ENCODE measurements at places on chromosomes 4 and X.

DNA sequence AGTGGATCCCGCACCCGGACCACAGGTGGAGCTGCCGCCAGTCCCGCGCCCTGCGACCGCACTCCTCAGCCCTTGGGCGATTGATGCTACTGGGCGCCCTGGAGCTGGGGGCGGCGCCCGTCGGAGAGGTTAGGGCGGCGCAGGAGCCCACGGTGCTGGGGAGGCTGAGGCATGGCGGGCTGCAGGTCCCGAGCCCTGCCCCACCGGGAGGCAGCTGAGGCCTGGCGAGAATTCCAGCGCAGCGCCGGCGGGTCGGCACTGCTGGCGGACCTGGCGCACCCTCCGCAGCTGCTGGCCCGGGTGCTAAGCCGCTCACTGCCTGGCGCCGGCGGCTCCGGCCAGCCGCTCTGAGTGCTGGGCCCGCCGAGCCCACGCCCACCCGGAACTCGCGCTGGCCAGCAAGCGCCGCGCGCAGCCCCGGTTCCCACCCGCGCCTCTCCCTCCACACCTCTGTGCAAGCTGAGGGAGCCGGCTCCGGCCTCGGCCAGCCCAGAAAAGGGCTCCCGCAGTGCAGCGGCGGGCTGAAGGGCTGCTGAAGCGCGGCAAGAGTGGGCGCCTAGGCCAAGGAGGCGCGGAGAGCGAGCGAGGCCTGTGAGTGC lies 1256.5 kb downstream of the STIM2 start:
- DNase-seq = no peak

GRCh38 chr4:1510931-1511330 lies 104.7 kb upstream of the NKX1-1 start:
- no peak for DNase-seq

DNA sequence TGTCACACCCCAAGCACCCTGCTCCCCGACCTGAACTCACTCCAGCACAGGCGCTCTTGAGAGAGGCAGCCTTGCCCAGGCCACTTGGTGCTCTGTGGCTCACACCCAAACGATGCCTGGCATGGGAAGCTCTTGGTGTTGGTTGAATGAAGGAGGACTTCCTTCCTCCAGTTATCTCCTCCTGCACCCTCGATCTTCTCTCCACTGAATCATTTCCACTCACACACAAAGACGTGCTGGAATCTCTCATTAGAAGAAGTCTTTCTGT lies 90.5 kb upstream of the TRIM2 start:
- no peak for DNase-seq

- no peak for DNase-seq
These were observed 13.3 kb downstream of the ATOH1 start for GRCh38 chr4:93841803-93842345.

DNA sequence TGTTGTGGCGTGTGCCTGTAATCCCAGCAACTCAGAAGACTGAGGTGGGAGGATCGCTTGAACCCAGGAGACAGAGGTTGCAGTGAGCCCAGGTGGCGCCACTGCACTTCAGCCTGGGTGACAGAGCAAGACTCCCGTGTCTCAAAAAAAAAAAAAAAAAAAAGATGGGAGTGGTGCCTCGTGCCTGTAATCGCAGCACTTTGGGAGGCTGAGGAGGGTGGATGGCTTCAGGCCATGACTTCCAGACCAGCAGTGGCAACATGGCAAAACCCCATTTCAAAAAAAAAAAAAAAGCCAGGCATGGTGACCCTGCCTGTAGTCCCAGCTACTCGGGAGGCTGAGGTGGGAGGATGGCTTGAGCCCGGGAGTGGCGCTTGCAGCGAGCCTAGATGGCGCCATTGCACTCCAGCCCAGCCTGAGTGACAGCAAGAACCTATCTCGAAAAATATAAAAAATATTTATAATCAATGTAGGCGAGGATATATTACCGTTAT lies 27.0 kb downstream of the EIF2S3 start:
- DNase-seq = no peak

DNA sequence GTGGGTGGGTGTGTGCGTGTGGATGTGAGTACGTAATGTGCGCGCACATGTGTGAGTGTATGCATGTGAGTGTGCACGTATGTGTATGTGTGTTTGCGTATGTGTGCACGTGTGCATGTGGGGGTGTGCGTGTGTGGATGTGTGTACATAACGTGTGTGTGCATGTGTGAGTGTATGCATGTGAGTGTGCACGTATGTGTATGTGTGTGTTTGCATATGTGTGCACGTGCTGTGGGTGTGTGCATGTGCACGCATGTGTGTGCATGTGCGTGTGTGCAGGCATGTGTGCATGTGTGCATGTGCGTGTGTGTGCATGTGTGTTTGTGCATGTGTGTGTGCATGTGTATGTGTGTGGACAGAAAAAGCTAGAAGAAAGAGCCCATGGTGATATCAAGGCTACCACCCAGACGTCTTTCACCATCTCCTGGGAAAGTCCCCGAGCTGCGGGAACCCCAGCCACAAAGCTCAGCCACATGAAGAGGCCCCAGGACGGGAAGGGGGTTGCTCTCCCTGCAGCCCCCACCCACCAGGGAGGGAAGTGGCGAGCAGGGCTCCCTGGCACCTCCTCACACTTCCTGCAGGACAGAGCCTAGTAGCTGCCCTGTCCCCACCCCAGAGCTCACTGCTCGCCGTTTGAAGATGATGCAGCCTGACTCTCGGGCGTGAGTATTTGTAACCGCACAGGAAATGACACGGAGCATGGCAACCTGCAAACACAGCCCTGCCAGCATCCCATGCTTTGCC lies 108.3 kb downstream of the DCTD start:
- no peak for DNase-seq

DNA sequence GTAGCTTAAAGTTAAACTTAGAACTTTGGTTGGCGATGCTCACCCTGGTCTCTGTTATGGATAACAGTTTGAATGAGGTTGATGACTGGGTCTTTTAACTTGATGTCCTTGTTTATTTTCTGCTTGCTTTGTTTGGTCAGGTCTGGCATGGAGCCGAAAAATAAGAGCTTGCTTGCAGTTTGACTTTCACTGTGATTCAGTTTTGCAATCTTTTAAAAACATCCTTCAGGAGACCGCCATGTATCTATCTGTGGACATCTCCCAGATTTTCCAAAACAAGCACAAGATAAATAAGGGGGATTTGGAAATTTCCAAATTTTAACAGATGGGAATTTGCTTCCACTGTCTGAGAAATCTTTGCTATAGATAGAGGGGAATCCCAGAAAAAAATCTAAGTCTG lies 246.7 kb downstream of the PALLD start:
- DNase-seq = no peak

DNA sequence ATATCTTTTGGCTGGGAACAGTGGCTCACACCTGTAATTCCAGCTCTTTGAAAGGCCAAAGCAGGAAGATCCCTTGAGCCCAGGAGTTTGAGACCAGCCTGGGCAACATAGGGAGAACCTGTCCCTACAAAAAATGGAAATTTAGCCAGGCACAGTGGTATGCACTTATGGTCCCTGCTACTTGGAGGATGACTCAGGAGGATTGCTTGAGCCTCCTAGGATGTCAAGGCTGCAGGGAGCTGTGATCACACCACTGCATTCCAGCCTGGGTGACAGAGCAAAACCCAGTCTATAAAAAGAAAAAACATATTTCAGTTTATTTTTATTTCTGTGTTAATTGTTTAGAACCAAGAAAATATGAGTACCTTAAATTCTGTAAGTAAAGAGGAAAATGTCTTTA lies 123.7 kb downstream of the CBR4 start:
- DNase-seq = no peak

GRCh38 chrX:51665981-51666380 lies 16.6 kb downstream of the CENPVL2 start:
- no peak for DNase-seq

DNA sequence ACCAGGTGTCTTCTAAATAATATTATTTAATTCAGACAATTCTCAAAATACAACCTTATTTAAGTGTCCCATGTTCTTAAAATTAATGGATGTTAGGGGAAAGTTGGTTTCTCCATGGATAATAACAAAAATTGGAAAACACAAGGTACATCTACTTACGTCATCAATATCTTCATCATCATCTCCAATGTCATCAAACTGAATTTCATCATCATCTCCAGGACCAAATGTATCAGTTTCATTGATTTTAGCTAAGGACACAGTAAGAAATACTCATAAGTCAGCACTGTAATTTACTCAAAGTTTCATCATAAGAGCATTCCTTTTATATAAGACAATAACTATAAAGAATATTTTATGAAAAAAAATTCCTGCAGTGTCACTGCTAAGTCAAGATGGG lies 11.3 kb downstream of the EIF1AX start:
- DNase-seq = no peak

GRCh38 chr4:76850010-76850441 lies 47.9 kb downstream of the SOWAHB start:
- no peak for DNase-seq

DNA sequence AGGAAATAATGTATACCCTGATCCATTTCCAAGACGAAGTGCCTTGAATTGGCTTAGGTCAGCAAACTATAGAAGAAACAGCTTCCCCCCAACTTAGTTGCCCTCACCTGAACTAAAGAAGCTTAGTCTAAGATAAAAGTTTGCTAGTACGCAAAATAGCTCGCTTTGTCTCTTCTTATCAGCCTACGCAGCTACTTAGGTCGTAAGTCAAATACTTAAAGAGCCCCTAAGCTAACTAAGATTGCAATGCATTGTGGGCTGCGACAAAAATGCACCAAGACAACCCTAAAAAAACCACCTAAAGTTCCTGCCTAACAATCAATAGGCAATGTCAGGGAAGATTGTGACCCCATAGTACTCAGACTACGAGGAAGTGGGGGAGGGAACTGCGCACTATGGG lies 12.8 kb downstream of the CLNK start:
- no peak for DNase-seq

DNA sequence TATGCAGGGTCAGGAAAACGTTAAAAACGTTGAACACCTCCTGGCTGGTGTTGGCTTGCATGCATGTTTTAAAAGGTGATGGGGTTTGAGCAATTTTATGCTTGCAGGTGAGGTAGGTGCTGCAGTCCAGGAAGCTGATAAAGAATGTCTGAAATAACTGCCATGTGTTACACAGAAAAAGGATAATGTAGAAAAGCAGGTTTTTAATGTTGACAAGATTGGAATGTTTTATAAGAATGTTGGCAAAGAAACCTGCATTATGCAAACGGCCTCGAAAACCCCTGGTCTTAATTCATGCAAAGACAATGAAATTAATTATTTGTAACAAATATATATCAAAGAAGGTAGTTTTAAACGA lies 723.7 kb upstream of the AGA start:
- no peak for DNase-seq

DNA sequence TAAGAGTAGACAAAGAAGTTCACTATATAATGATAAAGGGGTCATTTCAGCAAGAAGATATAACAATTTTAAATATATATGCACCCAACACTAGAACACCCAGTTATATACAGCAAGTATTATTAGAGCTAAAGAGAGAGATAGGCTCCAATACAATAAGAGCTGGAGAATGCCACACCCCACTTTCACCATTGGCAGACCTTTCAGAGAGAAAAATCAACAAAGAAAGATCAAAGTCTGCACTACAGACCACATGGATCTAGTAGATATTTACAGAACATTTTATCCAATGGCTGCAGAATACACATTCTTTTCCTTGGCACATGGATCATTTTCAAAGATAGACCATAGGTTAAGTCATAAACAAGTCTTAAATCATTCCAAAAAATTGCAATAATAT lies 479.7 kb upstream of the DIAPH2 start:
- DNase-seq = no peak

DNA sequence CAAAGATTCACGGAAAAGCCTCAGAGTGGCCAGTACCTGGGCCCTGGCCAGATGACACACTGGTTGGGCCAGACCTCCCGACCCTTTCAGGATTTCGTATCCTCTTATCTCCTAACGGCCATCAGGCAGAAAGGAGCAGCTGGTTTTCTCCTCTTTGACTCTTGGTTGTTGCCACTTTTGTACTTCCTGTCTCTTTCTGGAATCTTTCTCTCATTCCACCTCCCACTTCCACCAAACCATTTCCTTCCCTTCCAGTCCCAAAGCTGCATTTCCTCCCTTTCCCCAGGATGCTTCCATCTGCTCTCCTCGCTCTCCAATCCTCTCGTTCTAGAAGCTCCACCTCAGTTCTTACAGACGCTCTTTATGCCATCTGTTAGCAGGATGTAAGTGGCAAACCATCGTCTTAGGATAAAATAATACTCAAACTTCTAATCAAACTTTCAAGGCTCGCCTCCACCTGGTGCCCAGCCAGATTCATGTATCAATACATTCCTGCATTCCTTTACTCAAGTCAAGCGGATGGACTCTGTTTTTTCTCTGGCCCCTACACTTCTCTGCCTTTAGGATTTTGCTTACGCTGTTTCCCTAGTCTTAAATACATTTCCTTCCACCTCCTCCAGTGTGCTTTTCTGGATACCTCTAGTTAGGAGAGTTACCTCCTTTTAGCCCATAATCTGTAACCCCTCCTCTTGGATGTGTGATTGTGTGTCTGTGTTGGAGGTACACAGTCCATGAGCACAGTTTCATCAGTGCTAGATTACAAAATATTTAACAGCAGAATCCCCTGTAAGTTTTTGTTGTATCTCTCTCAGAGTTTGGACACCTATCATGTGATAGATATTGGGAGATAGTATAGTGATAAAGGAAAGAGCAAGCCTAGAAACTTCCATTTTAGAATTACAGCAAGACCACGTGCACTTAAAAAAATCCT lies 70.4 kb downstream of the LDB2 start:
- DNase-seq = no peak

DNA sequence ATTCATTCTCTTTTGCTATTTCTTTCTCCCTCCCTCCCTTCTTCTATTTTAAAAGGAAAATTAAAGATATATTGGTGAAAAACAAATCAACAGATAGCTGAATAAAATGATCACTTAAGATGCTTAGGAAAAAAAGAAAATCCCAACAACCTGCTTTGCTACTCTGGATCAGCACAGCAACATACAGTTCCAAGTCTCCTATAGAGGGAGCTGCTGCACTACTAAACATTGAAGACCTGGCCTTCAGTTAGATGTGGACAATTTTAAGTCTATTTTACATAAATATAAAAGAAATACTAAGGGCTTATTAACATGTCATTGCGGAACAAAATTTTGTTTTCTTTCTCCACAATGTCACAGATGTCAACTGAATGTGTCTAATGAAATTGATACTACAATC lies 226.4 kb downstream of the MAGEB5 start:
- no peak for DNase-seq

DNA sequence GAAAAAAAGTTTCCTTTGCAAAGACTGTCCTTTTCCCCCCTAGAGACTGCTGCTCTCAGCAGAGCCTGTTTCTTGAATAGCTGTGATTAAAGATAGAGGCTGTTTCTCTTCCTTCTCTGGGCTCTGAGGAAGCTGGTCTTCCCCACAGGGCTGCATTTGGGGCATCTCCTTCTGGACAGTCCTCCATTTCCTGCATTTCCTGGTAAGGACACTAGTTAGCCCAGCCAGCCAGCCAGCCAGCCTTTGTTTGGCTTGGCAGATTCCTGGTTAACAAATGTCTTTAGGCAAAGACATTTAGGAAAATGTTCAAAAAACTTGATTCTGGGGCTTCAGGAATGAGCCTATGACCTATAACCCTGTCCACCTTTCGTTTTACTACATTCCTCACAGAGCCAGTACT lies 34.0 kb upstream of the PLAC1 start:
- no peak for DNase-seq
